H7 (cell line): ENCODE measurements at places on chromosomes 13 and 19. TPM values are rescaled to one million over a fixed set of nuclear protein-coding genes. Genes with fewer than 3 reads are reported as not detected.
A peak's percentile ranks its signal among the peaks of the same experiment; 100 is the strongest.

- DNase-seq = no peak
Observed at GRCh38 chr13:63671296-63671695, 2255.6 kb upstream of the PCDH20 start.

- DNase-seq = no peak
Observed at GRCh38 chr19:57620673-57621348, 6.8 kb downstream of the ZNF134 start.

GRCh38 chr19:5141129-5141849 lies 172.4 kb downstream of the KDM4B start:
- DNase-seq = no peak

- peak; percentile 70 for DNase-seq
Observed at GRCh38 chr19:5093297-5093928, 124.5 kb downstream of the KDM4B start.

DNA sequence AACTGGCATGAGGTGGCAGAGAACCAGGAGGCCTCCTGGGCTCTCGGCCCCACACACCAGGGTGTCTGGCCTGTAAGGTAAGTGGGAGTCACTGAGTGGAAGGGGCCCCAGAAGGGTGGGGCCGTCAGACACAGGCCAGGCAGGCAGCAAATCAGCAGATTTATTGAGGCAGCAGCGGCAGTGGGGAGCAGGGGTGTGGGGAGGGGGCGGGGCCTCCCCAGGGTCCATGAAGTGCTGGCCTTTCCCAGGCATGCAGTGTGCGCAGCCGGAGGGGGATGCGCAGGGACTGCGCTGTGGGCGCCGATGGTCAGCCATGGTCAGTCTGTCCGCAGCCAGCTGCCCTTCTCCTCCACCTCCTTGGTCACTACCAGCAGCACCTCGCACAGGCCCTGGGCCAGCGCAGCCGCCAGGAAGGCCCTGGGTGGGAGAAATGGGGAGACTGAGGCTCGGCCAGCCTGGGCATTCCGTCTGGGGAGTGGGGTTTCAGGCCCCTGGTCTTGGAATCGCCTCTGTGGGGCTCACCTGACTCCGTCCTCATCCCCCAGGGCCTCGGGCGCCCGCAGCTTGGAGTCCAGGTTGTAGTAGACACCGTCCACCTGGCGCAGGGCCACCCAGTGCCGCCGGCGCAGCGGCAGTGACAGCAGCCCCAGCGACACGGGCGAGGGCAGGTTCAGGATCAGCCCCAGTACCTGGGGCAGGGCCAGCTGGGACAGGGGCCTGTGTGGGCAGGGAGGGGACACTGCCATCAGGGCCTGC lies 5.0 kb downstream of the JOSD2 start:
- peak; percentile 51 for DNase-seq

Gene MUC16
- not detected in 2 replicates for total RNA-seq

Gene SHISA7
- 0.04 and 0.07 TPM in 2 replicates for total RNA-seq
